ENCODE measurements at places on chromosomes 7 and 10. TPM values are rescaled to one million over a fixed set of nuclear protein-coding genes. Genes with fewer than 3 reads are reported as not detected.

- no peak for DNase-seq
Observed at GRCh38 chr10:97851341-97852001, 1.8 kb downstream of the GOLGA7B start.

FAM241B gene
- not detected for total RNA-seq

BMPR1A gene
- total RNA-seq, result 12.9 TPM

DNA sequence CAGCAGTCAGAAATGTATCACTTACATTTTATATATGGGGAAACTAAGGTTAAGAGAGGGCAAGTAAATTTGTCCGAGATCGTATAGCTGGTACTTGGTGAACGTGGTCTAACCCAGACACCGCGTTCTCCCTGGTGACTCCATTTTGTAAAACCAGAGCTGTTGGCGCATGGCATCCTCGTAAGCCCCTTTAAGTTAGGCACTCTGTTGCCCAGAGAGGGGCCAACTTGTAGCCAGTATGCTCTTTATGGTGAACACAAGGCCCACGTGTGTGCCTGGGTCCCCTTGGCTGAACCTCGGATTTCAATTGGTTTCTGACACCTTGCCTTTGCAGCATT is 39.7 kb upstream of the ZNF518A start:
- no peak for DNase-seq

DNA sequence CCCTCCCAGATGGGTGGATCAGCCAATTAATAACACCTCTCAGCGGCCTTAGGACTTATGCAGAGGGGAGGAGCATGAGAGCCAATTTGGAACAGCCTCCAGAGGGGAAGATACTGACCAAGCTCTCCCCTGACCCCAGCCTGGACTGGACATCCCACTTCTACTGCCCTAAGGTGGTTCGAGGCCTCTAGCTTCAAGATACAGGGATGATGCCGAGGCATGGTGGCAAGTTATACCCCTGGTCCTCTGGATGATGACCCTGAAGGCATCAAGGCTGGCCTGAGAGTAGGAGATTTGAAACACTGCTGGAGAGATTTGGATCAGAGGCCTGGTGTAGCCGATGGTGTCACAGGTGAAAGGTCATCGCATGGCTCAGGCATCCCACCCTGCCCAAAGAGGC is 3.2 kb downstream of the CDH23 start:
- DNase-seq, result no peak

INTS1 gene
- 80.7 TPM for total RNA-seq

DNA sequence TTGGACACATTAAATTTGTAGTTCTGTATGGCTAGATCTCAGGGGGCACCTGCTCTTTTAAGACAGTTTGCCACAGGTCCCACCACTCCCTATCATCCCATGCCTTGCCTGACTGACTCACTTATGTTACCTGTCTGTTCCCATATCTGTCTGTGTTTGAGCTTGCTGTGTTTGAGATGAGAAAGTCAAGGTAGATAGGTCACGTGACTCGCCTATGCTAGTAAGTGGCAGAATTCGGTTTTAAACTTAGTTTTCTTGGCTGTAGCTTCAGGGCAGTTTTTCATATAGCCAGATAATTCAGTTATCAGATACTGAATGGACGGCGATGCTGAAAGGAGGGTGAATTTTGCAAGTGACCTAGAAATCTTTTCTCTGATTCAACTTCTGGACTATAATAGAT is 348.4 kb downstream of the RPS24 start:
- DNase-seq, result no peak

All from ascending aorta (tissue), 2 donors.